ENCODE measurements at places on chromosomes 1 and 21.

- no peak for DNase-seq
Measured at GRCh38 chr1:115879977-115880376, 39.1 kb upstream of the NHLH2 start.

DNA sequence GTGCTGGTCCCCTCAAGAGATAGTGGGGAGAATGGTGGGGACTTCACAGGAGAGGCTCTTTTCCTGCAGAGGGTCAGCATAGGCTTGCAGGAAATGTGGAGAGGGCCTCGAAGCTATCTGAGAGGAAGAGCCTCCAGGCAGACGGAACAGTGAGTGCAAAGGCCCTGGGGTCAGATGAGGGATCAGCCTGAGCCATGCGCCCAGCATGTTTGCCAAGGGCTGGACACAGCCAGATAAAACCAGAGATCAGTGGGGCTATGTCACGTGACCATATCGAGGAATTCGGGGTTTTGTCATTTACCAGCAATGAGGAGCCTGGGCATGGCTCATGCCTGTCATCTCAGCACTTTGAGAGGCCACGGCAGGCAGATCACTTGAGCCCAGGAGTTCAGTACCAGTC, 6.5 kb upstream of the UTS2 start:
- no peak for DNase-seq

- DNase-seq = no peak
Measured at GRCh38 chr1:7043719-7044535, 258.7 kb downstream of the CAMTA1 start.

DNA sequence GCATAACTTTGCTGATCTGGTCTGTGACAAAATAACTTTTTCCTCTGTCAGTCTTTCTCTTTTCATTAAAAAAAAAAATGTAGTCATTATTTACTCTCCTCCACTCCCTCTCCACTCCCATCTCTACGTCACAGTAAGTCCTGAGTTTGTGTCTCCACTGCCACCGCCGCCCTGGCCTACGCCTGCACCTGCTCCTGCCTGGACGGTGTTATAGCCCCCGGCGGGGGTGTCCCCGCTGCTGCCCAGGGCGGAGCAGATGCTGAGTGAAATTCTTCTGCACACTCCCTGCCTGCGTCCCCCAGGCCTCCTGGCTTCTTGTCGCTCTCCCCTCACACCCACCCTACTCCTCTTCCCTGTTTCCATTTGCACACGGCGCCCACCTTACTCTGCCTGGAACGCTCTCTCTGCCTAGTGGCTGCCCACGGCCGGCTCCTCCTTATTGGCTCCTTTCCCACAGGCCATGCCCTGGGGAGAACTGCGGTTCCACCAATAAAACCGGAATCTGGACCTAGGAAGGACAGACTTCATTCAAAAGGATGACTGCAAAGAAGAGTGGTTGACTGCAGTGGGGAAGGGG, 55.2 kb upstream of the C1orf174 start:
- no peak for DNase-seq

- DNase-seq = no peak
Measured at GRCh38 chr1:53708687-53709086, 30.3 kb downstream of the GLIS1 start.

GRCh38 chr1:30732277-30732996, 9.1 kb upstream of the MATN1 start:
- no peak for DNase-seq

- no peak for DNase-seq
Measured at GRCh38 chr1:110463725-110464124, 12.8 kb downstream of the PROK1 start.

- DNase-seq = no peak
Measured at GRCh38 chr1:234437423-234438171, 41.4 kb downstream of the TARBP1 start.

- no peak for DNase-seq
Measured at GRCh38 chr1:222114536-222115156, 372.8 kb upstream of the DUSP10 start.

GRCh38 chr1:179121159-179121938, 39.5 kb downstream of the TOR3A start:
- peak; percentile 40 for DNase-seq

GRCh38 chr1:236425031-236425663, 31.1 kb downstream of the EDARADD start:
- no peak for DNase-seq

DNA sequence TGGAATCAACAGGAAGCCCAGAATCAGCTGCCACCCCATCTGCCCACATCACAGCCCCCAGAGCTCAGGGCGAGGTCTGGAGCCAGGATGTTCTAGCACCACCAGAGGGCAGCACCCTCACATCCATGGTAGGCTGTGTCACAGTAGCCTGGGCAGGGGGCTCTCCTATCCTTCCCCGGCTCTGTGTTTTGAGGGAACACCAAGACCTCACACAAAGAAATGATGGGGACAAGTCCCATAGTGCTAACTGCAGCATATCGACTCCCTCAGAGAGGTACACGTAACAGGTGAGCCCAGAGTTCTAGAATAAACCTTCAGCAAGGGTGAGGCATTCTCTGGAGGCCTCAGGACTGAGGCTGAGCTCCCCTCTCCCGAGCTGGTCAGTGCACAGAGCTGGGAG, 2.3 kb upstream of the KCNC4 start:
- DNase-seq = peak; percentile 69

DNA sequence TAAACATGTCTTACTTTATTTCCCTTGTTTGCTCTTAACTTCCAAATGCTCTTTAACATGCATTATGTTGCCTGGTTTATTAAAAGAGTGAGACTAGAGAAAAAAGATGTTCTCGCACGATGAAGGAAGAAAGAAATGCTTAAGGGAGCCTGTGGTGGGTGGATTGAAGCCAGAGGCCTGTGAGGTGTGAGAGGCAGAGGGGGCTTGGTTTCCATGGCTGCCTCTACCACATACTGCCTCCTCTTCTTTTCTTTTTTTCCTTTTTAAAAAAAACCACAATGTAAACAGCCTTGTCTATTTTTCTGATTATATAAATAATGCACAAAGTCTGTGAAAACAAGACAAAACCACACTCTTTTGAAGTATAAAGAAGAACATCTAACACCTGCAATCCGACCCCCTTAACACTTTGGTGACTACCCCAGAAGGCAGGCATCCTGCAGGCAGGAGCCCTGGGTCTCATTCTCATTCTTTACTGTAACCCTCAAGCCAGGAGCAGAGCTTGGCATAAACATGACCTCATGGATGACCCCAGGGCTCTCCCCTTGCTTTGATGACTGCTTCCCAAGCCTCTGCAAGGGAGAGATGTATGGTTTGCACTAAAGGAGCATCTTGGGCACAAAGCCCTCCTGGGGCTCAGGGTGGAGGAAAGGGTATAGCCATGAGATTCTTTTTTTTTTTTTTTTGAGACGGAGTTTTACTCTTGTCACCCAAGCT, 10.1 kb upstream of the PARP1 start:
- no peak for DNase-seq
